ENCODE measurements at places on chromosomes 11 and 22.

DNA sequence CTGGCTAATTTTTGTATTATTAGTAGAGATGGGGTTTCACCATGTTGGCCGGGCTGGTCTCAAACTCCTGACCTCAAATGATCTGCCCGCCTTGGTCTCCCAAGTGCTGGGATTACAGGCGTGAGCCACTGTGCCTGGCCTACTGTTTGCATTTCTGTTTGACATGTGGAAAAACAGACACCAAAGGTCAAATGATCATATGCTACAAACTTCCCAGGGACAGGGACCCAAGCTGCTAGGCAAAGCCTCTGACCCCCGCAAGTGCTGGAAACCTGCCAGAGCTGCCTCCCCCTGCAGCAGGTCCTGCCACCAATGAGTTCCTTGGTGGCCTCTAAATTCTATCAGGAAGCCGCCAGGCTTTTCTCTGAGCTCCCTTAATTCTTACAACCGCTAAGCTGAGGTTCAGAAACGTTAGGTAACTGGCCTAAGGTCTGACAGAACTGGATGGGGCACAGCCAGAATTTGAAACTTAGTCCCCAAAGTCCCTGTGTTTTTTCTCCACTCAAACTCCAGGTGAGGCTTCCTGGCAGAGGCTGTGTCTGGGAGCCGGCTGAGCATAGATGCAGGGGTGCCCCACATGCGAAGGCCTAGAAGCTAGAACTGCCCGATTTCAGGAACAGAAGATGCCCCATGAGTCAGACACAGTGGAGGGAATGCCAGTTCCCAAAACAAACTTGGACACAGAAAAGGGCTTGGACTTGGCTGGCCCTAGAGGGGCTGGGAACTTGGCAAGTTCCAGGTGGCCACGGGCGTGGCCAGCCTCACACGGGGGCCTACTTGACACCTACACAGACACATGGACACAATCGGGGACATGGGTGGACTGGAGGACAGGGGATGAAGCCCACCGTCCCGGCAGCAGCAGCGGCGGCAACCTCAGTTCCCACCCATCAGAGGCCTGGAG is 7.4 kb downstream of the CSNK1E start:
- DNase-seq, result no peak

GRCh38 chr11:67022341-67022933 is 497 bp upstream of the SYT12 start:
- no peak for DNase-seq

GRCh38 chr11:112877581-112877980 is 83.6 kb upstream of the NCAM1 start:
- no peak for DNase-seq

DNA sequence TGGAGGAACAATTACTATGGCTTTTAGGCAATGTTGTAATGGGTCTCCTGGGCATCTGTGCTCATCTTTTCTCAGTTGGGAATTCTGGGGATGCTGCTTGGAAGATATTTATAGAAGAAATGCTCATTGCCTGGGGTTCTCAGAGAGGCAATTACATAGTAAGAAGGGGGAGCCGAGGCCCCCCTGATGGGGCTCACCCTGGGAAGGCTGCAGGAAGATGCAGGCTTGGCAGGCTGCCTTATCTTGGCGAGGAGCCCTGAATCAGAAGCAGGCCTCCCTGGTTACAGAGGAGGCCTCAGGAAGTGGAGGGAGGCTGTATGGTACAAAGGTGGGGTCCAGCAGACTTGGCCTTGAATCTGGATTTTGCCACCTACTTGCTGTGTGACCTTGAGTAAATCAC is 60.6 kb upstream of the CRYBB3 start:
- no peak for DNase-seq

- no peak for DNase-seq
Observed at GRCh38 chr11:134939905-134940304, 527.9 kb upstream of the B3GAT1 start.

- no peak for DNase-seq
Observed at GRCh38 chr11:2824851-2825250, 60.7 kb downstream of the CDKN1C start.

DNA sequence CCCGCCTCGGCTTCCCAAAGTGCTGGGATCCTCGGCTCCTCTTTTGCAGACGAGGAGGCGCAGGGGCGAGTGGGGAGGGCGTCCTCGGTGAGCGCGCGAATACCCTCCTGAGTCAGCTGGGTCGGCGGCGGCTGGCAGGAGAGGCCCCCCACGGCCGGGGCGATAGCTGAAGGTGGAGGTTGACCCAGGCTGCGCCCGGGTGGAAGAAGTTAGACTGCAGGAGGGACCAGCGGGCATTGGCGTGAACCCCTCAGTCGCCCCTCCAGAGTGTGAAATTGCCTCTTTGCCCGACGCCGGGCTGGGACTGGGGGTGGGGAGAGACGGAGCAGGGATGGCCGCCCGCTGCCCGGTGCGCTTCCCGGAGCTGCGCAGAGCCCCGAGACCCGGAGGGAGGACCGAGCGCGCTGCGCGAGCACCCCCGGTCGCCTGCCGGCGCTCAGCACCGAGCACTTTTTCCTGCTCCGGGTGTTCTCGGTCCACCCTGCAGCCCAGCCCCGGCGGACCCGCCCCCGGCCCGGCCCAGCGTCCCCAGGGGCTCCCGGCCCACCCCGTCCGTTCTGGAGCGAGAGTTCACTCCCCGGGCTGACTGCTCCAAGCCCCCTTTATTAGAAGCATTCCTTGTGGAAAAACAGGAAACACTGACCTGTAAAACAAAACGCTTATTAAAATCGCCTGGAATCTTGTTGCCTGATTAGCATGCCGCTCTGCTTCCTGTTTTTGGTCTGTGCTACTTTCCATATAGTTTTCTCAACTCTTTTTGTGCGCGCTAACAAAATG is 13.7 kb upstream of the CPT1A start:
- DNase-seq, result no peak

DNA sequence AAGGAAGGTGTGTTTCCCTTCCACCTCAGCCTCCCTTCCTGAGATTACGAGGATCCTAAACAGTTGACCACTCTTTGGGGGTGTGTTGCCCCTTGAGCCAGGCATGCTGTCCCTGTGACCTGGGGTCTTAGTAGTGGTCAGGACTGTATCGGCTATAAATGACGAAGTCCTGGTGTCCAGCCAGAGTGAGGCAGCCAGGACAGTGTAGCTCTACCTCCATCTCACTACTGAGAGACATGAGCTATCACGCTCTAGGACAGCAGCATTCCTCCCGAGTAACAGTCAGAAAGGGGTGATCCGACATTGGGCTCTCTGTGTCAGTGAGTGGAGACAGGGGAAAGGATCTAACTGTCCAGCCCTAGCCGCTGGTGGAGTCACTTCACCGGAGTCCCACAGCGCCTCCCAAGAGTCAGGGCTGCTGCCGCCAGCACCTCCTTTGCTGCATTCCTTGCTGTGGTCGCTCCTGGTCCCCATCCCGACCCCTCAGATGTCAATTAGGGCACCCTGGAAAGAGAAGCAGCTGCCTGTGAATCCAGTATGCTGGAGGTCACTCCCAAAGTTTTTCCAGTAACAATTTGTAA is 3.3 kb upstream of the B3GNT6 start:
- no peak for DNase-seq

- no peak for DNase-seq
Observed at GRCh38 chr11:86551288-86552092, 120.9 kb downstream of the ME3 start.

DNA sequence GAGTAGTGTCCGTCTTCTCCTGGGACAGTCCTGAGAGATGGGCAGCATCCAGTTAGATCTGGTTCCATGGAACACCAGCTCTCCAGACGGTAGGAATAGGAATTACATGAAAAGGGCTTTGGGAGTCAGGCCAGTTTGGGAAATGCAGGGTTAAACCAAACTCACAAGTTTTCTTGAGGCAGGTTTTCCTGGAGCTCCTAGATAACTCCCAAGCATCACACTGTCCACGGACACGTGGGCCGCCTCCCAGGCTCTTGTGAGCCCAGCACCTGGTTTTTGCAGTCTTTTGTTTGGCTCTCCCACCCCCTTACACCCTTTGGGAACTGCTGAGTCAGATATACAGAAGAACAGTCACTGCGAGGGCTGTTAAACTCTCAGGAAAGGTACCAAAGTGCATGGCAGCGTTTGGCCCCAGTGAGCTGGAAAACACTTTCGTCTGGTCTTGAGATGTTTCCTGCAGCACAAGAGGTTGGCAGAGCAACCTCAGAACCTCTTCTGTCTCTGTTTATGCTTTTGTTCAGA is 90.0 kb downstream of the BCR start:
- DNase-seq, result no peak

GRCh38 chr22:27874764-27875163 is 44.3 kb downstream of the PITPNB start:
- no peak for DNase-seq

- no peak for DNase-seq
Observed at GRCh38 chr11:112874980-112875379, 86.2 kb upstream of the NCAM1 start.

- no peak for DNase-seq
Observed at GRCh38 chr11:133893381-133893780, 48.1 kb upstream of the SPATA19 start.

DNA sequence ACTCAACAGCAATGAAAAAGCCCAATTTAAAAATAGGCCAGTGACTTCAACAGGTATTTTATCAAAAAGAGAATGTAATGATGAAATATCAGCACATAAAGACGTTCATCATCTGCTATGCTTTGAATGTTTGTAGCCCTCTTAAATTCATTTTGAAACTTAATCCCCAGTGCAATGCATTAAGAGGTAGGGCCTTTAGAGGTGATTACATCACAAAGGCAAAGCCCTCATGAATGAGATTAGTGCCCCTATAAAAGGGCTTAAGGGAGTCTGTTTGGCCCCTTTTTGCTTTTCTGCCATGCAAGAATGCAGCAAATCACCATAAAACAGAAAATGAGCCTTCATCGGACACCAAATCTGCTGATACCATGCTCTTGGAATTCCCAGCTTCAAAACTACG is 637.0 kb downstream of the DLG2 start:
- DNase-seq, result no peak

- no peak for DNase-seq
Observed at GRCh38 chr11:130141561-130142341, 17.8 kb upstream of the ST14 start.

- no peak for DNase-seq
Observed at GRCh38 chr22:37416827-37417226, 10.5 kb downstream of the ELFN2 start.

- no peak for DNase-seq
Observed at GRCh38 chr22:26485806-26486390, 2.2 kb downstream of the SRRD start.

DNA sequence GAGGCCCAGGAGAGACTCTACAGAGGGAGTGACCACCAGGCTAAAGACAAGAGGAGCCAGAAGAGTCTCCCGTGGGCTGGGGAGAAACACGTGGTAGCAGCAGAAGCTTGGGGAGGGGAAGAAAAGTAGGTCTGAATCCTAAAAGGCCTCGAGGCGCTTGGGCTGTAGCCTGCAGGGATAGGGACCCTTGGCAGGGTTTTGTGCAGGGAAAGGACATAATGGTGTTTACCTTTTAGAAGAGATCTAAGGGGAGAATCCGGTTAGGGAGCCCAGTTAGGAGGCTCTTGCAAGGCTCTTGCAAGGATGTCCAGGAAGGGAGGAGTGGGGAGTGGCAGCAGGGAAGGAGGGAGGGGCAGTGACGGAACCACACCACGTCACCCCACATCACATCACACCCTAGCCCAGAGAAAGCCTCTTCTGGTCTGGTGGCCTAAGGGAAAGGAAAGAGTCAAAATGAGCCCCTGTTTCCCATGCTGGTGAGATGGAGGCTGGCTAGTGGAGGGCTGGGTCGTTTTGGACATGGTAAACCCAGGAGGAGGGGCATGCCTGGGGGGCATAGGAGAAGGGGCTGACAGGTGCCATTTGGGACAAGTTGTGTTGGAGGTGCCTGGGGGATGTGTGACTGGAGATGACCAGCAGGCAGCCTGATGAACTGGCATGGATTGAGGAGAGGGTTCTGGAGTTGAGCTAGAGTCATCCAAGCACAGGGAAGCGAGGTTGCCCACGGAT is 6.2 kb upstream of the FAM83F start:
- no peak for DNase-seq

DNA sequence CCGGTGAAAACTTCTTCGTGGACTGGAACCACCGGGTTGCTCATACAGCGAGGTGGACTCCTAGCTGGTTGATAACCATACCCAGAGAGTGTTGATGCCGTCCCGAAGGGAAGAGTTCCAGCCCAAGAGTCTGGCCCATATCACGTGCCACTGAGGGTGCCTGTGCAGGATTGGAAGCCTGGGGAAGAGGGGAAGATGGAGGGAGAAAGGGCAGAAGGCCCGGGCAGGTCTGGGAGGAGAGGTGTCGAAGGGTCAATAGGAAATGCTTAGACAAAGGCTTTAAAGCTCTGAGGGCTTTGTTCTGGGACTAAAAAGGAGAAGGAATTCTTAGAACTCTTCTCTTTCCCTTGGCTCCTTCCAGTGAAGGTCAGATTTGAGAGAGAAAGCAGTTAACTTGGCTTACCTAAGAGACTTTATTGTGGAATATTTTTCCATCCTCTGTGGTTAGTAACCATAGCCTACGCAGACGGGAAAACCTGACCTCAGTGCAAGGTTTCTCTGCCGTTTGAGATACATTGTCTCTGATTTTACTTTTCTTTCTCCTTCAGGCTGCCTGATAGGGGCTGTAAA is 70.5 kb downstream of the JAM3 start:
- DNase-seq, result no peak

DNA sequence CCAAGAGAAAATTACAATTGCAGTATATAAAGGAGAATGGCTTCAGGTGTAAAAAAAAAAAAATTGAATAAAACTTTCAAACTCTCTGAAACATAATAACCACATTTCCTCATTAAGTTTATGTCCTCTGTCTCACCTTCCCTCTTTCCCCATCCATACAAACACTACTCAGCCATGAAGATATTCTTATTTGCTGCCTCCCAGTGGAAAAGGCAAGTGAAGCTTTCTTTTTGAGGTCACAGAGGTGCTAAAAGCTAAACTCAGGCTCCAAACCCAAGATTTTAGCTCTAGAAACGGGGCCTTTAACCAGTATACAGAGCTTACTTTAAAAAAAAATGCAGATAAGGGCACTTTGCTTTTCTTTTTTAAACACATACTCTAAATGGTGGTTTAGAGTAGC is 1568.5 kb downstream of the FAM181B start:
- no peak for DNase-seq

GRCh38 chr11:126720539-126721235 is 279.9 kb downstream of the KIRREL3 start:
- no peak for DNase-seq

GRCh38 chr11:123416566-123416965 is 13.5 kb upstream of the GRAMD1B start:
- no peak for DNase-seq

GRCh38 chr22:49564054-49564453 is 263.6 kb downstream of the BRD1 start:
- DNase-seq, result no peak

DNA sequence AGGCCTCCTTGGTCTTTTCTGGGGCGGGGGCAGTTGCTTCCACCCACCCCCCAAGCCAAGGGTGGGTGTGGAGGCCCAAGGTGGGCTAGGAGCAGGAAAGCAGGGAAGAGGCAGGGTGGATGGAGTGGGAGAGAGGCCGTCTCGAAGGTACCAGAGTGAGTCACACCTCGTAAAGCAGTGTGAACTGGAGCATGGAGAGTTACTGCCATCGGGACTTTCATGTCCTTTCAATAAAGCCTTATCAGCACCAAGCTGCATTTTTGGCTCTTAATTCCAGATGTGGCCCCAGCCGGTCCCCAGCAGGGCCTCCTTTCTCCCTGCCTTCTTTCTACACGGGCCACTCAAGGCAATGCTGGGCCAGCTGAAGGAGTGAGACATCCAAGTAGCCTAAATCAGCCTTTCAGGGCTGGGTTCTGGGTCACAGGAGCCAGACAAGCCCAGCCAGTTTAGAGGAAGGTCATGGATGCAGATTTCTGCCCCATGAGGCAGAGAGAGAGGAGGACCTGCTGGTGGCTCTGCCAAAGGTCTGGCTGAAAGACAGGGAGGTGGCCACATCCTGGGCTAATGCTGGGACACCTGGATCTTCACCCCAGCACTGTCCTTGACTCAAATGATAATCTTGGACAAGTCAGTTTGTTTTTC is 59.0 kb upstream of the CD82 start:
- no peak for DNase-seq
